HuH-7.5 (cell line): ENCODE measurements at places on chromosomes 4 and X.

GRCh38 chr4:143390764-143391163 lies 54.1 kb downstream of the GAB1 start:
- no peak for DNase-seq

- DNase-seq: no peak
Measured at GRCh38 chr4:38411092-38411491, 252.9 kb upstream of the KLF3 start.

DNA sequence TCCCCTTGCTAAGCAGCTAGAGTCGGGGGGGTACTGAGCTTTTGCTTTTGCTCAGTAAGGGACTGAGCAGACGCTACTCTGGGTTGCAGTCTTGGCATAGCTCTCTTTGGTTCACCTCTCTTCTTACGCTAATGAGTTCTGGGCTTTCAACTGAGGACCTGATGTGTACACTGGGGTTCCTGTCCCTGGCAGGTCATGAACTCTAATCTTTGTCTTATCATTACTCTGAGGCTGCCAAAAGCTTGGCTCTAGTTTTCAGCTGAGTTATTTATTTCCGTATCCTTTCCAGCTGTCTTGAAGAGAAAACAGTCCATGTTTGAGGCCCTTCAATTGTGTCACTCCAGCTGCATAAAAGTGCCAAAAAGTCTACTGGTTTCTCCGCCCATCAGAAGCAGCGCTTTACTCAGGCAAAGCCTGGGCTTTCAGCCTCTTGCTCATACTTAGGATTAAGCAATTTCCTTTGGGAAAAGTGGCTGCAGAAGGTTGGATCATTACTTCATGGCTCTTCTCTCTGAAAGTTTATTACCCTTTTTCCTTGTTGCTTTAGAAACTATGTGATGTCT lies 121.0 kb upstream of the STOX2 start:
- no peak for DNase-seq

GRCh38 chrX:71637848-71638247 lies 19.5 kb upstream of the CXCR3 start:
- DNase-seq: no peak

GRCh38 chr4:6258741-6259140 lies 10.9 kb upstream of the WFS1 start:
- DNase-seq: no peak

- no peak for DNase-seq
Measured at GRCh38 chrX:48493890-48494364, 14.9 kb upstream of the PORCN start.

DNA sequence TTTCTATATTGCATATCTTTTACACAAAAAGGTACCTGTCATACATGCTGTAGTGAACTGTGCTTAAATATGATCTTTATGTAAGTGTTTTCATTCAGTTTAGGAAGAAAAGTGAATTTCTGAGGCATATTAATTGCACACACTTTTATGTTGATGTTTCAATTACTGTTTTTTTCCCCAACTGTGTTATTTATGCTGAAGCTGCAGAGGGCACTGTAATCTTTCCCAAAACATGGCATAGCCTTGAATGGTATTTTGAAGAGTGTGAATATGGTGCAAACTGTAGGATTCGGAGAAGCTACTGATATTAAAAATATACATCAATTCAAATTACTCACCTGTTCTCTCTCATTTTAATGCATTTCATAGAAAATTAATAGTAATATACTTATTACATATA lies 6.0 kb upstream of the CENPE start:
- DNase-seq: no peak

- no peak for DNase-seq
Measured at GRCh38 chrX:151779258-151779657, 44.7 kb downstream of the CNGA2 start.

- peak; percentile 8 for DNase-seq
Measured at GRCh38 chr4:39045827-39046221, 13.6 kb upstream of the TMEM156 start.

GRCh38 chr4:2545321-2546013 lies 9.0 kb downstream of the FAM193A start:
- no peak for DNase-seq

GRCh38 chr4:15695729-15696128 lies 7.1 kb upstream of the BST1 start:
- DNase-seq: no peak

DNA sequence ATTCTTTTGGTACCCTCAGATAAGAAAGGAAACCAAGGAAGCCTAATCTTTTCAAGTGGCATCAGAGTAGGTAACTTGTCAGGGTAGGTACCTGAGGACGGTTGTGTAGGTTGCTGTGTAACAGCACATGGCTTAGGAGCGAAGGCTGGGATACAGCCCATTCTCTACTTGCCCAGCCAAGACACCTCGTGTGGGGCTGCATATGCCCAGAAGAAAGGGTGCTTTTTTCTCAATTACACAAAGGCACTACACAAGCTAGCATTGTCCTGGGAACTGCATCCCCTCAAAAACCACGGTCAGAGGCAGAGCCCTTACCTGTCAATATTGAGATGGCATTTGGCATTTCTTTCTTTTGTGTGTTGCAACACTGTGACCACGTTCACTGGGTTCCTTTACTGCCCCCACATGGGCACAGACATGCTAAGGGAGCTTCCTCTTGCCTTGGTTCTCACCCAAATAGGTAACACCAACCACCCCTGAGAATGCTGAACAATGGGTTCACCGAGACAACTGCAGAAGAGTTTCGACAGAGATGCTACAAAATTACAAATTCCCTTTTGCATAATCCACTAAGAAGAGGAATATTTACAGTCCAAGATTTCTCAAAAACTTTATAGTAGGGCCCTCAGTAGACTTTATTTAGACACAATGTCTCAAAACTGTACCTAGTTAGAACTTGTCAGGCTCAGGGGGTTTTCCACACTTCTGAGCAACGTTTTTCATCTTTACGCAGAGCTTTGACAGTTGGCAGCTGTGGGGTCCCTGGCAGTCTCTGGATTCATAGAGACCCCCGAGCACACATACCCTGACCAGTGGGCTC lies 35.8 kb upstream of the TNIP3 start:
- DNase-seq: no peak

- DNase-seq: no peak
Measured at GRCh38 chr4:174009686-174010451, 273.6 kb downstream of the FBXO8 start.
